CMK (cell line): ENCODE measurements at places on chromosomes 3 and 15.

GRCh38 chr3:190847436-190847835, 15.1 kb downstream of the GMNC start:
- no peak for DNase-seq

- no peak for DNase-seq
These were observed 2.8 kb upstream of the GNAI2 start for GRCh38 chr3:50233176-50233575.

- no peak for DNase-seq
These were observed 315.6 kb upstream of the NR2F2 start for GRCh38 chr15:96014939-96015338.

DNA sequence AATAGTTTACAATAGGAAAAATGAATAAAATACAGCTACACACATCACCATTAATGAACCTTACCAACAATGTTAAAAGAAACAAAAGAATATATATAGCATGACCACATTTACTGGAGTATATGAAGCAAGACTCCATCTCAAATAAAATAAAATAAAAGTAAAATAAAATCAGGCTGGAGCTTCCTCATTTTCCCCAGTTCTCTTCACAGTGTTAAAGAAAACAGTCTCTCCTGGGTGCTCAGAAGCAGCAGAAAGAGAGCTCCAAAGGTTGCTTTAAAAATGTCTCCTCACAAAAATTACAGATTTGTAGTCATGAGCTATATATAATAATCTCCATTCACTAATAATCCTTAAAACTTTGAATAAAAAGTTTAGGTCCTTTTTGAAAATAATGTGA, 48.8 kb downstream of the PIK3CB start:
- no peak for DNase-seq

DNA sequence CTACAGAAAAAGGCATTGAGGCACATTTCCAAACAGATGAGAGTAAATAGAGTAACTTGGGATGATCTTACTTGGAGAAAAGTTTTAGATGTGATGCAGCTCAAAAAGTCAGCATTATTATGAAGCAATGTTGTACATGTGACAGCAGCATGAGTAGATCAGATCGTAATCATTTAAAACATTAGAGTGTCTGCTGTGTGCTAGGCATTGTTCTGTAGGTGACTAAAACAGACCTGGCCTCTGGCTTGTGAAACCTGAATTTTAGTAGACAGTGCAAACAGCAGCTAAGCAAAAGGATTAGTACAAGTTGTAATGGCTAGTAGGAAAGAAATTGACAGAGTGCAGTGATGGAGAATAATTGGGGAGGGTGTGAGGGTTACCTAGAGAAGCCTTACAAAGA, 15.1 kb downstream of the UBE2E1 start:
- DNase-seq = no peak

DNA sequence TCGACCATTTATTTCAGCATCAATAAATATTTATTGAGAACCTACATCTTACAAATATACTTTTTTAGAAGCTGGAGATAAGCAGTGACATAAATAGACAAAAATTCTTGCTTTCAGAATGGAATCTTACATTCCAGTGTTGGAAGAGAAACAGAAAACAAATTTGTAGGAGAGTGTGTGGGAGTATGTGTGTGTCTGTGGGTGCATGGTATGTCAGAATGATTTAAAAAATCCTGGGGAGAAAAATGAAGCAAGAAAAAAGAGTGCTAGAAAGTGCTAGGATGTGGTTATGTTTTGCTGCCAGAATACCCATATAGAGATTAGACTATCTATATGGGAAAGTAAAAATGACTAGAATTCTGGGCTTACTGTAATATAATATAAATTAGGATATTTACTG, 561.7 kb upstream of the SGO1 start:
- no peak for DNase-seq

GRCh38 chr3:18153571-18154173, 271.5 kb downstream of the SATB1 start:
- DNase-seq = no peak

DNA sequence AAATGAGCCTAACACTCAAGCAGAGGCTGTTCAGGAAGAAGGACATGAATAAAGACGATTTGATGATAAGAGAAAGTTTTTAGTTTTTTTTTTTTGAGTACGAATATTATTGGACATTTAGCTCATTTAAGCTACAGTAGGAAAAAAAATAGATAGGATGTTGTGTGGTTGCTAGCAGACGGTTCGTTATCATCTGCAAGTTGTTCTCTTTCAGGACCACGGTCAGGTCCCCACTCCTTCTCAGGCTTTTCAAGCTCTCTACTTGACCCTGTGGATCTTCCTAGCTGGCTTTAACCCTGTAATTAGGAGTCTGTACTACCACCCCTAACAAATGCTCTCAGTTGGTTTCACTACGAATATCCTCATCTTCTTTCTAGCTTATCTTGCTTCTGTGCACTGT, 1.1 kb downstream of the KCNH8 start:
- no peak for DNase-seq

- DNase-seq = no peak
These were observed 286.4 kb downstream of the TBC1D5 start for GRCh38 chr3:17456046-17456445.

GRCh38 chr3:133575086-133575485, 1.6 kb downstream of the CDV3 start:
- DNase-seq = no peak

DNA sequence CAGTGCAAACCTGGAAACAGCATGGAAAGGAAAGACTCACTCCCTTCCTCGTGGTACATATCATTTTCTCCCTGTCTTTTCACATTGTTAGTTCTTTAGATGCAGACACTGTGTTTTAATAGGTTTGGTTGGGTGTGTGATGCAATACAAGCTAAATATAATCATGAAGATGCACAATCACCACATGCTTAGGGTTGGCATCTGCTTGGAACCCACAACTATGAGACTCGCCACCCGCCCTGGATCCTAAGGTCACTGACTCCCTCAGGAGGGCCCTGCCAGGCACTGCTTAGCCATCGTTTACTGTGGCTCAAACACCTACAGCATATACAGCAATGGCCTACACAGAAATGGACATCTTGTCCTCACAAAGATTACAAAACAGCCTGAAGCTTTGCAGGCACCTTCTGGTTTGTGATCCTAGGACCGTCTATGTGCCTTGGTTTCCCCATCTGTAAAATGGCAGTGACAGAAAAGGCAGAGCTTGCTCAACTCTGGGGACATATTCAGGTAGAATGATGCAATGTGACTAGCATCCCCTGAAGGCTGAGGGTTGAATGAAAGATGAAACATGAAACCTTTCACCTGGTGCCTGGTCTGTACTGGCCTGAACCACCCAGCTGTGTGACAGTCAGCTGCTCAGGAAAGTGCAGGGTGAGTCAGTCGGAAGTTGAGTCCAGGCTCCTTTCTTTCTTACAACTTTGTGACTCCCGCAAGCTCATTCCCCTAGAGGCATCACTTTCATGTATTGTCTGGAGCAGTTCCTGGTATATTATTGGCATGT, 123.6 kb upstream of the PFN2 start:
- no peak for DNase-seq

DNA sequence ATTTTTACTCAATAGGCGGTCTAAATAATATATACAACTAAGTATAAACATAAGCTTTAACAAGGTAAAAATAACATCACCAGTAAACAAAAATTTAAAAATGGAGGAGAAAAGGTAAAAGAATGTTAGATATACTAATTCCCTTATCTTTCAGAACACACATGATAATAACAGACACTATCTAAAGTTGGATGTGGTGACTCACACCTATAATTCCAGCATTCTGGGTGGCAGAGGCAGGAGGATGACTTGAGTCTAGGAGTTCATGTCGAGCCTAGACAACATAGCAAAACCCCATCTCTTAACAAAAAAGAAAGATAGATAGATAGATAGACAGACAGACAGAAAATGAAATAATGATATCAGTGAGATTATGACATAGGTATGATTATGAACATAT, 85.1 kb downstream of the STAG1 start:
- DNase-seq = no peak

DNA sequence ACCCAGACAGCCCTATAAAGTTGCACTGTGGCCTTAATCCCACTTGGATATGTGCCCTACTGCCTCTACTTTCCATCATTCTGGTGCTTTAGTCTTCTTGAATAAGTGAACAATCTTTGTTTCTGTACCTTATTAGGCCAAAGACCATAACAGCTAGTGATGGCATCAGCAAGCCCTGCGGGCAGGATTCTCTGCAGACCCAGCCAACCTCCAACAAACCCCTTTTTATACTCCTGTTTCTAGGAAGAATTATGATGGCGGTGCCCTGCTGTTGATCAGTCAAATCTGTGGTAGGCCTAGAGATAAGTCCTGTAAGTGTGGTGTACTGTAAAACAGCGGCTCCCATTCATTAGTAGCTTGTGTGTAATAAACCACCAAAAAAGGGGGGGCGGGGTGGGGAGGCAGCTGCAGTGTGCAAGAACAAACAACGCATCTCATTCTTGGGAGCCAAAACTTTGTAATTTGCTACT, 40.5 kb downstream of the SOX2 start:
- DNase-seq = no peak
